ENCODE measurements at places on chromosomes 12 and 14. TPM values are rescaled to one million over a fixed set of nuclear protein-coding genes. Genes with fewer than 3 reads are reported as not detected.

DNA sequence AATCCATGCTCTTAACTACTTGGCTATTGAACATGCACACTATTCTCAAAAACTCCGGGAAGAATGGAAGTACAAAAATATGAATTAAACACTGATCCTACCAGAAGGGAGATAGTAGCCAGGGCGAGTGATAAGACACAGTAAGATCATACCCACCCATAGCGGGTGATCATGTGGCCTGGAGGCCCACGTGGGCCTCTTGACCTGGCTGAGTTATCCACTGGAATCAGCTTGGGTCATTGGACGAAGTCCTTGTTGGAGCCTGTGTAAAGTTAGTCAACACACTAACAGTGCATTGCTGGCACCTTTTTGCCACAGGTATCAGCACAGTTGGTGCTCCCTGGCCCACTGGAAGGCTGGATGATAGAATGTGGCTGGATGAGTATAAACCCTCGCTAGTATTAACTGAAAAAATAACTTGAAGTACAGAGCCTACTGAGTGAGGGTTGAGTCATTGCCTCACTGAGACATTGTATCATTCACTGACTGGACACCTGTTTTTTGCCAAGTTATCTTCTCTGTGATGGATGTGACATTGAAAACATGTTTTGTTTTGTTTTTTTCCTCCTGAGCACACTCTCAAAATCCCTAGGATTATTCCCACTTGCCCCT, 149.2 kb upstream of the FUT8 start:
- no peak for DNase-seq

- DNase-seq = no peak
These were observed 98.8 kb downstream of the B4GALNT3 start for GRCh38 chr12:558580-558979.

DNA sequence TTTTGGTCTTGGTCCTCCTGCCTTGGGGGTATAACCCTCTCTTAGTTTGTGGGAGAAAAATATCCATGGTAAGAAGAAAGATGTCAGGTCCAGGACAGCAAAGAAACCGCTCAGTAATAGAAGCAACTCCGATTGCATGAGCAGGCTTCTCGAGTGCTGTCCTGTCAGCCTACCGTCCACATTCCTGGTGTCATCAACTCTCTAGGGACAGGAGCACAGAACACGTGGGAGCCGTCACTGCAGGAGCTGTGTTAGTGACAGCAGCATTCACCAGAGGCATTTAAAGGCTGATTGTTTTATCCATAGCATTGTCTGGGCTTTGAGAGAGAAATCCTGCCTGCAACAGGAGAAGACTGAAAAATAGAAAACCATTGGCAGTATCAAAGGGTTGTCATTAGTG, 244.2 kb downstream of the CACNA1C start:
- no peak for DNase-seq

DNA sequence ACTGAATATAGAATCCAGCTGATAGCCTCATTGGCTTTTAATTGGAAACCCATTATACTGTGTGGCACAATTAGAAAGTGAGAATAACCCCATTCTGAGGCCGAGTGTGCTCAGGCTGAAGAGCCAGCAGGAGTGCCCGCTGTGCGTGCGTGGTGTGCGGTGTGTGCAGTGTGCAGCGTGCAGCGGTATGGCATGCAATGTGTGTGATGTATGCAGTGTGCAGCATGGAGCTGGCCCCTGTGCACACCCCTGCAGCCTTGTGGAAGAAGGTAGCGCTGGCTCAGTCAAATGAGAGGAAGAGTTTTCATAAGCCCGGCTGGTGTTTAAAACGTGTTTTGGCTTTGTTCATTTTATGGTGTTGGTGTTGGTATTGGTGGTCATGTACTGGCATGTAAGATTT, 22.9 kb downstream of the CKB start:
- DNase-seq = no peak

EIF2S3B gene
- total RNA-seq = 0.20 TPM

TAS2R14 gene
- 0.30 TPM for total RNA-seq

DNA sequence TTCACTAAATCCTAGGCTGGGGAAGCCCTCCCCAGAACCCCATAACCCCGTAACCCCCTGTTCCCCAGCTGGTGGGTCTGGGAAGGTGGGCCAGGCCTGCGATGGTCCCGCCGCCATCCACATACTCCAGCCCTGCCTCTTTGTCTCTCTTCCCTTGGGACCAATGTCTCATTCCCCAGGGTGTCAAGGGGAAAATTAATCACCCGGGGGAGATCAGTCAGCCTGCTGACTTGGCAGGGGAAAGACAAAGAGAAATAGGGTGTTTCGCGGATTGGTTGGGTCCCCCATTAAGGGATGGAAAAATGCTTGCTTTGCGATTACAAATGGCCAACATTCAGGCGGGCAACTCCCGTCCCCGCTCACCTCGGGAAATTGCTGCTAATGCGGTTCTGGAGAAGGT, 60.6 kb upstream of the LHX5 start:
- no peak for DNase-seq

All from psoas muscle (tissue), 8 donors.